ENCODE measurements at places on chromosomes 6 and 20.
A peak's percentile ranks its signal among the peaks of the same experiment; 100 is the strongest.

DNA sequence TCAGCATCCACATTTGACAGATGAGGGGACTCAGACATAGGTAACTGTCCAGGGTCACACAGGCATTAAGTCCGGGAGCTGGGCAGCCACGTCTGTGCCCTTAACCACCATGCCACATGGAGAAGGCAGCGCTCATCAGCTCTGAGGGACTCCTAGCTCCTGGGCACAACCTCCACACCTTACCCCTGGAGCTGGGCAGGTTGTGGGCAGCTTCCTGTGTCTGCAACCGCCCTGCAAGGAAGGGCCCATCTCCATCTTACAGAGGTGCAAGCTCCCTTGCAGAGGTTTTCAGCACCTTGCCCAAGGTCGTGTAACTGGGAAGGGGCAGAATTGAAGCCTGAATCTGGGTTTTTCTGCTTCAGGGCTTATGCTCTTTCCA lies 7.9 kb downstream of the CCDC167 start:
- no peak for DNase-seq

GRCh38 chr6:46116289-46116688 lies 13.5 kb upstream of the ENPP4 start:
- DNase-seq, result no peak

DNA sequence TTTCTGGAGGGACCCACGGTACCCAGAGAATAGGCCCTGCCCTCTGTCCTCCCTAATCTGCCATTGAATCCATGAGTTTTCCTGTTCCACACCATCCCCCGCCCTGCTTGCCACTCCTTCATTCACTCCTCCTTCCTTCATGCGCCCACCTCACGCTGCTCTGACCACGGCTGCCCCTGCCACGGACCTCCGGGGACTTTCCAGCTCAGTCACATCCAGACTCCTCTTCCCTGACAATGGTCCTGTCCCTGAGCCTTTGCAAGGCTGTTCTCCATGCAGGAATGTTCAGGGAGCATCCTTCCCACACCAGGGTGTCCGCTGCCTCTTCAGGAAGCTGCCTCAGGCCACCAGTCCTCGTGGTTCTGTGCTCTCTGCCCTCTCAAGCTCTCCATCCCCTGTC lies 25.9 kb downstream of the GLP1R start:
- no peak for DNase-seq

DNA sequence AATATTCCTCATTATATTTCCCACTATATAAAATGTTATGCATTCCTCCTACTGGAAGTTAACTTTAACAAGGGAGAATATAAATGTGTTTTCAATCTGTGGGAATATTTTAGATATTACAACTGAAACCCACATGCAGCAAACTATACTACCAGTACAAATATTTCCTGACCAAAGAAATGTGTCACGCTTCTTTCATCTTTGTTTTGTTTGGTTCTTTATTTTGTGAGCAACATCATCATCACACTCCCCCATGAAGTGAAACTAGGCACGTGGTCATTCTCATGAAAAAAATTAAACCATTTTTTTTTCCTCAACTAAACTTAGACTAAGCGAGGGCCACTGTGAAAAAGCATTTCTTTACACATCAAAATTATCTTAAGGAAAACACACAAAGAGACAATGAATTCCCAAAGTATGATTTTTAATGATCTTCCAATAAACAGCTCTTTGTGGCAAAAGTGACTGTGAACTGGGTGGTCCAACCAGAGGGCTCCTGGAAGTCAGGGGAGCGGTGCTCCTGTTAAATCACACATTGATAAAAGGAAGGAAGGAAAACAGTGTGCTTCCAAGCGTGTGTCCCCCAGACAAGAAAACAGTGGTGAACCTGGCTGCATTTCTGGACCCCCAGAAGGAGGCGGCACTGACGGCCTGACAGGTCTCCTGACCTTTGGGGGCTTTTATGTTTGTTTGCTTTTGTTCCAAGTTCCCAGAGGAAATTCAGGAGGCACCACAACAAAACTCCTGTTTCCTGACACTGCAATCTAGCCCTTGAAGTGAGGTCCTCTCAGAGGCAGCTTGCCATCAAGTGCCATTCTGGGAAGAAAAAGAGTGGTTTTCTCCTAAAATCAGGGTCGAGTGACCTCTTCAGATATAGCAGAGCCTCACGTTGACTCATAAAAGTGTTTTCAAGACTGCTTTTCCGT lies 166.8 kb upstream of the FOXQ1 start:
- peak; percentile 14 for DNase-seq

- DNase-seq, result peak; percentile 57
These were observed 49.8 kb upstream of the STXBP5 start for GRCh38 chr6:147154454-147154853.

GRCh38 chr6:112563368-112563767 lies 216.2 kb downstream of the RFPL4B start:
- peak; percentile 76 for DNase-seq

GRCh38 chr6:163904186-163904585 lies 489.7 kb downstream of the QKI start:
- no peak for DNase-seq

GRCh38 chr6:111691345-111692225 lies 85.9 kb upstream of the TRAF3IP2 start:
- peak; percentile 64 for DNase-seq

GRCh38 chr6:118507636-118508035 lies 40.5 kb upstream of the PLN start:
- DNase-seq, result no peak

GRCh38 chr6:165906736-165907135 lies 243.7 kb upstream of the PDE10A start:
- DNase-seq, result no peak

DNA sequence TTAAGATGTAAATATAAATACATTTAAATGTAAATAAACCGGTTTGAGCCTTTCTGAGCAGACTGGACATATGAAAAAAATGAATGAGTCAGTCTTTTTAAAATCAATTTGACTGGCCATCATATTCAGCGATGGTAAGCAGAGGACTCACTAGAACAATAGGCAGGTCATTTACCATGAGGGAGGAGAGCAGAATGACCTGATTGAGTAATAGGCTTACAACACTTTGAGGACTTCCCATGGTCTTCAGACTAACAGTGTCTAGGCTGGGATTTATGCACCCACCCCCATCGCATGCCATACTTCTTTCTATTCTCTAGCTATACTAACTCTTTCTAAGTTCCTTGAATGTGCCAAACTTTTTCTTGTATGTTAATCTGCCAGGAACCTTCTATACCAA lies 241.9 kb upstream of the RAB32 start:
- no peak for DNase-seq

- no peak for DNase-seq
These were observed 43.9 kb upstream of the EEF1A1 start for GRCh38 chr6:73564578-73565345.

DNA sequence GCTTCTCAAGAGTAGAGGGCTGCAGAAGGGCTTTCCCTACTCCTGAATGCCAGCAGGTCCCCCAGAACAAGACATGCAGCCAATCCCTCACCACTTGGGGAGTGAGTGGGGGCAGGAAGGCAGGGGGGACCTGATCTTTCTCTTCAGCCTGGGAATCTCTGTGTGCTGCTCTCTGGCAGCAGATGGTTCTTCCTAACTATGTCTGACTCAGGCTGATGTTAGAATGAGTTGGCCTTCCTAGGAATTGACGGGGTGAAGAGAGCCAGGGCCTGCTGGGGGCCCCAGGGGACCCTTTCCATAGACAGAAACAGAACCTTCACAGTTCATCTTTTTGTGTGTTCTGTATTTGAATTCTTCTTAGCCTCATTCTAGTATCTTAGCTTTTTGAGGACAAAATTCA lies 29.0 kb upstream of the TCP11 start:
- no peak for DNase-seq

DNA sequence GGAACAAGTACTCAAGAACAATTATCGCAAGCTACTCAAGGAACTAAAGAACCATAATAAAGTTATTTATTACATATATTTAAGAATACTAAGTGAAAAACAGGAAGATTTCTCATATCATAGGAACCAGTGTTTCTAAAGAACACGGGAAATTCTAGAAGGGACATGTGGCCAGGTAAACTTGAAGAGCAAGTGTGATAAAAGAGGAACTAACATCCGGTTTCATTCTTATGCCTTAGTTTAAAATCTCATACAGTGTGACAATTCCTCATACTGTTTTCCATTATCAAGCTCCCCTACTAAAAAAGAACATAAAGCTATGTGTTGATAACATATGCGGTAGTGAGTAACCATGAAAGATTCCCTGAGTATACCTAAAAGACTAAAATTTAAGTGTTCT lies 163.5 kb upstream of the SHLD1 start:
- DNase-seq, result no peak

DNA sequence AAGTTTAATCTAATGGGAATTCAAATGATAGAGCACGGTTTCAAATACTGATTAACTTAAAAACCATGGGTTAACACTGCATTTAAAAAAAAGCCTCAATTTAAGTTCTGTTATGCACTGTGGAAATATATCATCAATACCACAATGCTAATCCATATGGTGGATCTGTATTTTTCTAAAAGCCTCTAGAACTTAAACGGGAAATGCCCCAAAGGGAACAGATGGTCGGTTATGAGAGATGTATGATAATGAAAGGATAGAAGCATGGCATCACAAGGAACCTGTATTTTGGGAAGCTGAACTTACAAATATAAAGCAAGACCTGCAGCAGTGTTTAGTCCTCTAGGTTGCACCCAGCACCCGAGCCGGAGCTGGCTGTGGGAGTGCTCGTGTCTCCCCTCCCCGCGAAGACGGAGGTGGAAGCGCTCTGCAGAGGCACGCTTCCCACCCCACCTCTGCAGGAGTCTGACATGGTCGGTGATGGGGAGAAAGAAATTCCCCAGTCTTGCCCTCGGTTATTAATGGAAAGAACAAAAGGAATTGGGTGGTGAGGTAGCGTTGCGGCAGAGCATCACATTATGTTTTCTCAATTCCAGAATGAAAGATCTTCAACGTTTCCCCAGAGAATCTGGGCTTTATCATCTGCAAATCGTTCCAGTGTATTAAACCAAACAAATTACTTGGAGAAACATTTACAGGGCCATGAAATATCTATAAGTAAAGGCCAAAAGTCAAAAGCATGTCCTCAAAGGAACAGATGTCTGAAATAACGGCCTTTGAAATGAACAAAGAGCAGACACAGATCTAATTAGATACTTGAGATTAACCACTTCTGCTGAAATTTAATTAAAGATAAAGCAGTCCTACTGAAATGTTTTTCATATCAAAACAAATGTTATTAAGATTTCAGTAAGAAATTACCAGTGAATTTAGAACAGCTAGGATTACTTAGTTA lies 103.1 kb upstream of the POPDC3 start:
- no peak for DNase-seq

GRCh38 chr6:150417899-150418826 lies 49.4 kb downstream of the IYD start:
- peak; percentile 62 for DNase-seq

DNA sequence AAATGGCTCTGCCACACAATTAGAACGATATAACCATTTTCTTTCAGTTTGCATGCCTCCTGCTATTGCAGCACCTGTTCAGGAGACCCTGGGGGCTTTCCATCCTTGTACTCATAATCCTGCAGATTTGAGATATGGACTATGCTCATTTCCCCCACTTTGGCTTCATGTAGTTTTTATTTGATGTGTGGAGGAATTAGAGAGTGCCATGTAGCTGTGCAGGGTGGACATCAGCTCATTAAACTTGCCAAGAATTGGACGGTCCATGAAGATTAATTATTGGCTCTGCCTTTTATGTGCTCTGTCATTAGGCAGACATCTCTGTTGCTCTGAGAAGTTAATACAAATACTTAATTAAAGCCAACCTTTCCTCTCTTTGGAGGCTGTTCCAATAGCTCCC lies 66.2 kb upstream of the CD83 start:
- no peak for DNase-seq

DNA sequence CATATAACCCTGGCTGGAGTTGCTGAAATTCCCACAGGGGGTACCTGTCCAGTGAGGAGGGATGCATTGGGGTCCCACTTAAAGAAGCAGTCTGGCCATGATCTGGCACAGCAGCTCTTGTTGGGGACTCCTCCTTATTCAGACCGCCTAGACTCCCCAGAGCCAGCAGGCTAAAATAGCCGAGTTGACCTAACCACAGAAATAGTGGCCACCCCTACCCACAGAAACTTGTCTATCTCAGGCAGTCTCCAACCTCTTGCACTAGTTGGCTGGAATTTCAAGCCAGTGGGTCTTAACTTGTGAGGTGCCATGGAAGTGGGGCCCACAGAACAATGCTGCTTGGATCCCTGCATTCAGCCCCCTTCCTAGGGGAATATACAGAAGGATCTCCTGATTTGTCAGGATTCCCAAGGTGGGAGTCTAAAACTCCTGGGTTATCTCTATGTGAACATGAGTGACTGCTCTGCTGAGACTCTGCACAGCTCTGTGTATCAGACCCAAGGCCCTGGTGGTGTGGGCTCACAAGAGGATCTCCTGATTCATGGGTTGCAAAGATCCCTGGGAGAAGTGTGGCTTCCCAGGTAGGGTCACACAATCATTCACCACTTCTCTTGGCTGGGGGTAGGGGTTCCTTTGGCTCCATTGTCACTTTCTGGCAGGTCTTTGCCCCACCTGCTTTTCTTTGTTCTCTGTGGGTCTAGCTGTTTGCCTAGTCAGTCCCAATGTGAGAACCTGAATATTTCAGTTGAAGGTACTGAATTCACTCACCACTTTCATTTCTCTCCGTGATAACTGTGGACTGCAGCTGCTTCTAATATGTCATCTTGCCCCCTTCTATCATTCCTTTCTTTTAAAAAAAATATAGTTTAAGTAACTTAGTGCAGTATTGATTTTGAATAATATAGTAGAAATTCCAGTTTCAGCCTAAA lies 65.5 kb upstream of the CLVS2 start:
- DNase-seq, result no peak

DNA sequence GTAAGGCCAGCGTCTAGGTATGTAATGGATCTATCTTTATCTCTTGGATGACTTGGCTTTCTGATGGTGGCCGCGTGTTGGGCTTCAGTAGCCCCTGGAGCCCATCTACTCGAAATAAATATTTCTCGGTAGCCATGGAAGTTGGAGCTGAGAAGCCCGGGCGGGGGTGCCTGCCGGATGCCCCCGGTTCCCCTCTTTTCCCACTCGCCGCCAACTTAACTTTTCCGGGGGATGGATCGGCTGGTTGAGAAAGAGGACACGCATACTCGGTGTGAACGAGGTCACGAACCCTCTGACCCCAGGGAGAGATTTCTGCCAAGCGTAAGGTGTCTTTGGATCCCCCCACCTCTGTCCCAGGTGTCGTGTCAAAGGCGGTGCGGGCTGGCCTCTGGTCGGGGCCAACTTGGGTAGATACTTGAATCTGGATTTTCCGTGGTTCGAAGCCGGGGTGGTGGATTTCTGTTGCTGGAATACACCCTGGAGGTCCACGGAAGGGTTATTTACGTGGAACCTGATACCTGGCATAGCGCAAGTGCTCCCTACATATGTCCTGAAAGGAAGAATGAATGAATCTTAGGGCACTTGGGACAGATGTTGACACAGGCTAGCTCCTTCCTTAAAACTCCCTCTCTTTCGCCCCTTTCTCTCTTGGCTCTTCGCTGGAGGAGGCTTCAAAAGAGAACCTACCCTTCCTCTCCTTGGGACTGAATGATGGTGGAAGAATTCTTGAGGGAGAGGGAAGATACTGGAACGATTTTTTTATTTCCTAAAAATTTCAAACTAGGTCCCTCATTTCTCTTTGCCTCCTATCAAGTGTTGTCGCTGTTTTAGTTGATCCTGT lies 996 bp downstream of the DOK5 start:
- DNase-seq, result no peak
